ENCODE measurements at places on chromosomes 5 and 9.

GRCh38 chr9:125632321-125633115, 74.5 kb downstream of the MAPKAP1 start:
- DNase-seq: no peak

DNA sequence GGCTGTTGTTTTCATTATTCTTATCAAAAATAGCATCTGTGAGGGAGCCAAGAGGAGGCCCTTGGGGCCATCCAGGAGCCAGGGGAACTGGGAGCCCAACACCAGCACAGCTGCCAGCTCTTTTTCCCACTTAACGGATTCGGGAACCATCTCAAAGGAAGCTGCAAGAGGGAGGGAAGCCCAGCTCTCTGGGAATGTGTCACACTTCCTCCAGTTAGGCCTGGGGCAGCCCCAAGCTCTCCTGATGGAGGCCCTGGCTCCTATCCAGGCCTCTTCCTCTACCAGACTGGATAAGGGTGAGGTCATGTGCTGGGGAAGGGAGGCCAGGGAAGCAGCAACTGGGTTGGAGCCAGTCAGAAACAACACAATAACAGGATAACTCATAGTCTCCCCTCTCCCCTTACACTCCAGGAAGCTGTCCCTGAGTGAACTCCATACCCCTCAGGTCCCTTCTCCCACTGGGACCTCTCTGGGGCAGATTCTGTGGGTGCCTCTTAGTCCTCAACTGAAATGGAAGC, 12.7 kb downstream of the CSF2 start:
- peak; percentile 70 for DNase-seq

DNA sequence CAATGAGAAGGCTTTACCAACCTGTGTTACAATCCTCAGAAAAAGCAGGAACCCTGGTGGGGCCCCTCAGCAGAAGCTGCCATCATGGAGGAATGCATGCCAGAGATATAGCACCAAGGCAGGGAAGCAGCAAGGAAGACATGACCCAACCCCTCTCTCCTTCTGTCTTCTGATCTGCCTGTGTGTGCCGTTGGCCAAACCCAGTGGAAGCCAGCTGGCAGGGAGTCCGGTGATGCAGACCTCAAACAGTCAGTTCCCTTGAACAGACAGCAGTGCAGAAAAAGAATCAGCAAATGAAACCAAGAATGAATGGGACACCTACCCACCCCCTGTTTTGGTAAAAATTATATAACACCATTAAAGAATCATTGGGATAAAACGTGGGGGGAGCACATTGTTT, 234.2 kb downstream of the ZNF608 start:
- DNase-seq: peak; percentile 29

- no peak for DNase-seq
These were observed 74.4 kb upstream of the SHISAL2B start for GRCh38 chr5:64615895-64616294.

DNA sequence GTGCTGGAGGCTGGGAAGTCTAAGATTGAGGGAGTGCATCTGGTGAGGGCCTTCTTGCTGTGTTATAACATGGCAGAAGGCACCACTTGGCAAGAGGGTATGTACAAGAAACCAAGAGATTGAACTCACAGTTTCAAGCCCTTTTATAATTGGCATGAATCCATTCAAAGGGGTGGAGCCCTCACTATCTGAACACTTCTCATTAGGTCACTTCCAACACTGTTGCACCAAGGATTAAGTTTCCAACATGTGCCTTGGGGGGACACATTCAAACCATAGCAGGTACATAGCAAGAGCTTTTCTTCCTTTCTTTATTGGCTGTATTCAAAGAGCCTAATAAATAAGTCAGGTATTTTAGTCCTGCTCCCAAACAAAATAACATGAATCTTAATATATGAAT, 62.7 kb downstream of the PRELID2 start:
- DNase-seq: no peak

GRCh38 chr9:98520221-98520960, 188.3 kb downstream of the GABBR2 start:
- DNase-seq: no peak

GRCh38 chr5:32285510-32286138, 27.1 kb downstream of the MTMR12 start:
- DNase-seq: no peak

DNA sequence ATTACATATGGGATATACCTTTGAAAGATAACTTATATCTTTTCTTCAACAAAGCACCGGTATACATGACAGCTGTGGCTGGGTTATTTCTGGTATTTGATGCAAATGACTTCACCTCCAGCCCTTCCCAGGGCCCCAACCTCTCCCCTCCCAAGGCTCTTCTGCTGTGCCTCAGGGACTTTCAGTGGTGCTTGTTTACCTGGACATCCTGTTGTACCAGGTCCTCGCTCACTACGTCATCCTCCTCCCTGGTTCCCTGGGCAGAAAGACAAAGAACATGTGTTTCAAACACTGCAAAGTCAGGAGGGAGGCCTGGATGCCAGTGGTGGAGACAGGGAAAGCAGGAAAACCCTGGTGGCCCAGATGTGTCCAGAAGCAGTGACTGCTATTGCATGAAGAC, 23.4 kb downstream of the ANXA6 start:
- DNase-seq: no peak

- DNase-seq: no peak
These were observed 15.4 kb upstream of the OCLN start for GRCh38 chr5:69477170-69477569.

- no peak for DNase-seq
These were observed 354.9 kb downstream of the KIF4B start for GRCh38 chr5:155368490-155368889.
